Fibroblast of skin of left biceps (primary cell): ENCODE measurements at places on chromosomes 5 and 9.
A peak's percentile ranks its signal among the peaks of the same experiment; 100 is the strongest.

- DNase-seq: no peak
These were observed 55.8 kb downstream of the GNAQ start for GRCh38 chr9:77975806-77976205.

- no peak for DNase-seq
These were observed 16.0 kb upstream of the DAB2IP start for GRCh38 chr9:121635300-121635876.

- DNase-seq: no peak
These were observed 98.7 kb downstream of the LPAR1 start for GRCh38 chr9:110939573-110939972.

DNA sequence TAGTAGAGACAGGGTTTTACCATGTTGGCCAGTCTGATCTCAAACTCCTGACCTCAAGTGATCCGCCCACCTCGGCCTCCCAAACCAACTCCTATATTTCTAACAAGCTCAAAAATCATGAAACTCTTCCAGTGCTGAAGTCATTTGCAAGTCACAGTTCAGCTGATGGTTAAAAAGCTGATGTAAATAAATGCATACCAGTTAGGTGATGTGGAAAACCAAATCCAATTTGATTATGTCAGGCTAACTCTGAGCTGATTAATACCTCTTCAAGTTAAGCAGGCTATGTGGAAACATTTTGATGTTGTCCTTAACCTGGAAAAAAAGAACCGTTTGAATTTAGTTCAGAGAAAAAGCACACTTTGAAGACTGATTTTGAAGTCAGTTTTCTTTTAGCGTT is 51.0 kb downstream of the TMEM252 start:
- DNase-seq: no peak

- no peak for DNase-seq
These were observed 122.0 kb upstream of the FER start for GRCh38 chr5:108625654-108626053.

GRCh38 chr9:107675351-107676259 is 186.0 kb upstream of the KLF4 start:
- DNase-seq: no peak

DNA sequence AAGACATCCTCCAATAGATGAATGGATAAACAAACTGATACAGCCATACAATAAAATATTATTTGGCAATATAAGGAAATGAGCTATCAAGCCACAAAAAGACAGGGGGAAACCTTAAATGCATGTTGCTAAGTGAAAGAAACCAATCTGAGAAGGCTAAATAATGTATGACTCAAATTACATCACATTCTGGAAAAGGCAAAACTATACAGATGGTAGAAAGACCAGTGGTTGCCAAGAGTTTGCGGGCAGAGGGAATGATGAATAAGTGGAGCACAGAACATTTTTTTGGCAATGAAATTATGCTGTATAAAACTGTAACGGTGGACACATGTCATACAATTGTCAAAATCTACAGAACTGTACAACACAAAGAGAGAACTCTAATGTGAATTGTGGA is 63.3 kb downstream of the CSF2 start:
- DNase-seq: peak; percentile 61

DNA sequence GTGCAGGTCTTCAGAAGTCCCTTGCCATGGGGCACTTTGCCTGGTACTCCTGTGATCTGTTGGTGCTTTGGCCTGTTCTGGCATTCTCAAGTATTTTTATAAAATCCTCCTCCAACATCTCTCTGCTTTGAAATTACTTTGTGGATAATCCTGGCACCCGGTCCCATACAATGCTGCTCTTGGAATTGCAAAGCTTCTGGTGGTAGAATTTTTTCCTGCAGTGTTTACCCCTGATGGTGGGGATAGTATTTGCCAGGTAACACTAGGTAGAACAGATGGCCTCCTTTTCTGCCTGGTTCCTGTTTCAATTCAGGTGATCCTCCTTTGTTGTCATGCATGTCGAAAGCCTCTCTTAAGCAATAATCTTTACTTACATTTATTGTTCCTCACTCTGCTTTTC is 109.8 kb upstream of the ATP10B start:
- no peak for DNase-seq

DNA sequence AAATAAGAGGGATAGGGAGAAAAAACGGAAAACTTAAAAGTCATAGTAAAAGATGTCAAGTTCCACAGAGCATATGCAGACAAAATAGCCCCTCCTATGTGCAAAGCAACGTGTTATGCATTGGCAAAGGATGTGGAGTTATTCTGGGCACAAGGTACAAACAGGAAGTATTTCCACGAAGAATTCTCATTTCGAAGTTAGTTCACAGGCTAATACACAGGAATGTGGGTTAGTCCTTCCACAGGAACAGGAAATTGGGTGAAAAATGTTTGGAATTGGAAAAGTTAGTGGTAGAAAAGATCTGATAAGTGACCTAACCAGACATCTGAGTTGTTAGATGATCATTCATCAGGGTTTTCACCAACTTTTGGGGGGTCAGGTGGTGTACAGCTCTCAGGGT is 326.6 kb downstream of the EBF1 start:
- DNase-seq: no peak

DNA sequence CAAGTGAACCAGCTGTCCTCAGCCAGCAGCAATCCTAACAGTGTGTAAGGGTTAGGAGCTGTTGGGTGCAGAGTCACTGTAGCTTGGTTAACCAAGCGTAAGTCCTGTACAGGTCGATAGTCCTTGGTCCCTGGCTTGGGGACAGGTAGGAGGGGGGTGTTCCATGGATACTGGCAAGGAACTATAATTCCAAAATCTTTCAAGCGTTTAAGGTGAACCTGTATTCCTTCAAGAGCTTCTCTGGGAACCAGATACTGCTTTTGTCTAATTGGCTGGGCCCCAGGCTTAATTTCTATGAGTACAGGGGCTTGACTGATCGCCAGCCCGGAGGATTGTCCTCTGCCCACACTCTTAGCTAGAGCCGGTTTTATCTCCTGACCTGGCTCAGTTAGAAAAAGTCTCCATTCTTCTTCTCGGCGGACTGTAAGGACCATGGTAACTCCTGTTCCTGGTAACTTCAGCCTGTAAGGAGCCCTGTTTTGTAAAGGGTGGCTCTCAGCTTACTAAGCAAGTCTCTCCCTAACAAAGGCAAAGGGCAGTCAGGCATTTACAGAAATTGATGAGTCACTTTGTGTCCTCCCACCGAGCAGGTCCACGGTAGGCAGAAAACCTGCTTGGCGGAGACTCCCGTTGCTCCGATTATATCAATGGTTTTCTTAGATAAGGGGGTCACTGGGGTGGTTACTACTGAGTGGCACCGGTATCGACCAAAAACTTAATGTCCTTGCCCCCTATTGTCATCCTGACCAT is 6.0 kb upstream of the ZNF354C start:
- no peak for DNase-seq

GRCh38 chr9:69109152-69109551 is 64.9 kb upstream of the TJP2 start:
- DNase-seq: no peak

- DNase-seq: no peak
These were observed 339.0 kb upstream of the WWC1 start for GRCh38 chr5:167952278-167952995.

GRCh38 chr5:141656396-141656795 is 5.2 kb upstream of the FCHSD1 start:
- no peak for DNase-seq

GRCh38 chr5:96404191-96404867 is 28.7 kb downstream of the PCSK1 start:
- DNase-seq: no peak

DNA sequence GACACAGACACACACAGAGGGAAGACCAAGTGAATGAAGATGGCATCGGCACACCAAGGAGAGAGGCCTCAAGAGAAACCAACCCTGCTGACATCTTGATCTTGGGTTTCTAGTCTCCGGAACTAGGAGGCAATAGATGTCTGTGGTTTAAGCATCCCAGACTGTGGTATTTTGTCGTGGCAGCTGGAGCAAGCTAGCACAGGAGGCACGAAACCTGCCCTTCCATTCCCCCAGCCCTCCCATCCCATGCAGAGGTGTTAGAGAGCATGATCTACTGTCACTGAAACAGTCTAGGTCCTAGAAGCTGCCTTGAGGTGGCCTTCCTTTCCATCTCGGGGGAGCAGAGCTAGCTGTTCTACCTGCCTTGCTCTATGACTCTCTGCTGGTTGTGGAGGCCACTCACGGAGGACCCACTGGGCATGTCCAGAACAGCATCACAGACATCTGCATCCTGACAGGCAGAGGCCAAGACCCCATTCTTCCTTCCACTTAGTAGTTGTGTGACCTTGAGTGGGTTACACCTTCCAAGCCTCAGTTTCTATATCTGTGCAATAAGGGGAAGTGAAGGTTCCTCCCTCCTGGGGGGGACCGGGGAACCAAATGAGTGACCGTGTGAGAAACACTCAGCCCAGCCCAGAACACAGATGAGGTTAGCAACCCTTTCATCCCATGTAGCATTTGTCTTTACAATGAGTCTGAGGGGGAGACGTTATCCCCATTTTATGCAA is 134.3 kb upstream of the BOD1 start:
- no peak for DNase-seq

DNA sequence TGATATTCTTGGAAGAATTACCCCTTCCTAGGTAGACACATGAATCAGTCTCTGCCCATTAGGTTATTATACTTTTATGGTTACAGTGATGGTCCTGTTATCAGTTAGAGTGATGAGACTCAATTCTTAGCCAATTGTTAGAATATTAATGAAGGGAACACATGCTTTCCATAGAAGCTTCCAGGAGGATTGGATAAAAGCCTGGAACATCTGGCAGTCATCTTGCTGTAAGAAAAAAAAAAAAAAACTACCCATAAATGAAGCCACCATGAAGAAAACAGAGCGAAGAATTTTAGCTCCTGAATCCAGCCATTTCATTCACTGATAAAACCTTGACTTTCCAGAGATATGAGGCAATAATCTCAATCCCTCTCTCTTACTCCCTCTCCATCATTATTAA is 262.5 kb upstream of the GRIN3A start:
- no peak for DNase-seq

GRCh38 chr9:123432331-123433236 is 76.6 kb downstream of the CRB2 start:
- DNase-seq: no peak

GRCh38 chr5:71862087-71862486 is 143.0 kb downstream of the CARTPT start:
- no peak for DNase-seq

DNA sequence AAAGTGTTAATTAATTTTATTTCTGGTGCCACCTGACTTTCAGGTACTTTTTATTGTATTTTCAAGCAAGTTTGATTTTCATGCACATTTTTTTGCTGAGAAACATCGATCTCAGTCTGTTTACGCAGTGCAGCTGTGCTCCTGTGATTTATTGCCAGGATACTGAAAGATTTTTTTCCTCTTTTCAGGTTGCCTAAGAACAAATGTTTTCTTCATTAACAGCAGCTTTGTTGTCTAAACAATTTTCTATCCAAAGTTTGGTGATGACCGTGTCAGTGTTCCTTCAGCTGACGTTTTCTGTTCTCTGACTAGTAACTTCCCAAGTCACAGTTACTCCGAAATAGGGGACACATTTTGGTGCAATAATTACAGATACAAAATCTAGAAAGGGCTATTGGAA is 78.1 kb downstream of the VCAN start:
- DNase-seq: no peak

GRCh38 chr5:108315829-108316228 is 66.1 kb downstream of the FBXL17 start:
- no peak for DNase-seq

DNA sequence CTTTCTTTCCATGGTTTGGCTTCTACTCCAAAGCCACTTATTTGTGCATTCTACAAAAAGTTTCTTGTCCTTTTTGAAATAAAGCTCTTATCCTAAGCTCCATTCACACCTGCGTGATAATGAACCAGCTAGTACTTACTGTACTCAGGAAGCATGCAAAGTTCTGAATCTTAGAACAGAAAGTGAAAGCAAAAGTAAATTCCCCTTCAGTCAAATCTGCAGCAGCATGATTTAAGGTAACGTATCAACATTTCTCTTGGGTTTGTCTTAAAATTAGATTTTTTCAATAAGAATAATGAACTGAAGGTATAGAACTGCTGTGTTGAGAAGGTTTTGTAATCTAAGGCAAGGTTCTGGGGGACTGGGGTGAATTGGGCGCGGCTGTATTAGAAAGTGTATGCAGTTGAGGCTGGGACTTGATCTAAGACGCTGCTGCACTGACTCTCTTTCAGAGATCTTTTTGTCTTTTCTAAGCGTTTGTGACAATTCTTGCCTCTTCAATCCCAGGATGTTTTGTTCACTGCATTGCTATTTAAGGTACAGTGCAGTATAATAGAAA is at the start of gene ERAP2:
Gene ERAP2, plus strand, starts transcription at position 209 of the 559 bp plus-strand sequence. CDS start 3,186 bp downstream, outside the sequence.
- DNase-seq: no peak

DNA sequence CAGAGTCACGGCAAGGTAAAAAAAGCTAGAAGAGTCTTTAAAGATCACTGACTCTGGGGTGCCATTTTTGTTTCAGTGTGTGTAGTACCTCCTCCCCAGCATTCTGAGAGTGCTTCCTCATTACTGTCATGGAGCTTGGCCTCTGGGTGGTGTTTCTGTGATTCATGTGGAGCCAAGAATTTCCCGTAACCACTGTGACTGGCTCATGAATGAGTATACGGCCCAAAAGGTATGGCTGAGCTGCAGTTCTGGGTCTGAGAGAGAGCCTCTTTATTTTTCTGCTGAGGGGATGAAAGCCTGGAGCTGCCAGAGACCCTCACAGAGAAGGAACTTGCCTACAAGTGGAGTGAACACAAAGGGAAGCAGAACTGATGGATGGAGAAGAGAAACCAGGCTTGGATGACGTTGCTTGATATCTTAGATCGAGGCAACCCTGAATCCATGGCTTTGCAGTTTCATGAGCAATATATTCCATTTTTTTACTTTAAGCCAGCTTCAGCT is 85.6 kb downstream of the PTTG1 start:
- DNase-seq: peak; percentile 31

GRCh38 chr5:57858905-57859304 is 376.3 kb upstream of the ACTBL2 start:
- DNase-seq: no peak

DNA sequence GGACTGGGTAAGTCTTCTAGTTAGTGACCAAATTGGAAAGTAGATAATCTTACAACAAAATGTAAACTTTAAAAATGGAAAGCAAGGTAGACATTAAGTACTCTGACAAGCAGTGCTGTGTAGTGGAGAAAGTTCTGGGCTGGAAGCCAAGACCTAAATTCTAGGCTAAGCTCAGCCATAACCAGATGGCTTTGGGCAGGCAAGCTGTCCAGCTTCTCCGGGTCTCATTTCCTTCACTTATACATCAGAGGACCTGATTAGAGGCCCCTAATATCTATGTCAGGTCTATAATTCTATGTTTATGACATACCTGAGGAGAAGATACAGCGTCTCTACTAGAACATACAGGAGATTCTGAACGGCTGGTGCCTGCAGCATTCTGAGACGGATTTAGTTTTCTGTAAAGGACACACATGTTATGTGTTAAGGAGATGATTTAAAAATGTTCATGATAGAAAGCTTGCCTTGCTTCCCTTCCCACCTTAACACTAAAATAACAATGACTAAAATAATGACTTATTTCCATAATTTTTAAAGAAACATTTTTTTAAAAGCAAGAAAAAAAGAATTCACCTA is 61.2 kb downstream of the ELL2 start:
- DNase-seq: peak; percentile 52

- DNase-seq: no peak
These were observed 82.7 kb downstream of the ATP10B start for GRCh38 chr5:160769301-160769700.
